ENCODE measurements at places on chromosomes 5 and 9.

DNA sequence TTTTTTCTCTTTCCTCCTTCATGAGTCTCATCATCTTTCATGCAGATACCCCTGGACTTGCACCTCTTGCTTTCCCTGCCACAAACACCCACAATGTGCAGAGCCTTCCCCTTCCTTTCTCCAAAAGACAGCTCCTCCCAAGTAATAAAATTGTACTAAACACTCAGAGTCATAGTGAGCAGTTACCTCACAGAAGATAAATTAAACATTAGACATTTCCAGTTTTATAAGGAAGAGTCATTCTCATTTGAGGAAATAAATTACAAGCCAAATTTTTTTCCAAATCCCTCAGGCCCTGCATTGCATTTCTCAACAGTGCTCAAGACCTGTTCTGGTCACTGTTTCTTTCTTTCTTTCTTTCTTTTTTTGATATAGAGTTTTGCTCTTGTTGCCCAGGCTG lies 131.5 kb downstream of the ATPSCKMT start:
- no peak for DNase-seq

DNA sequence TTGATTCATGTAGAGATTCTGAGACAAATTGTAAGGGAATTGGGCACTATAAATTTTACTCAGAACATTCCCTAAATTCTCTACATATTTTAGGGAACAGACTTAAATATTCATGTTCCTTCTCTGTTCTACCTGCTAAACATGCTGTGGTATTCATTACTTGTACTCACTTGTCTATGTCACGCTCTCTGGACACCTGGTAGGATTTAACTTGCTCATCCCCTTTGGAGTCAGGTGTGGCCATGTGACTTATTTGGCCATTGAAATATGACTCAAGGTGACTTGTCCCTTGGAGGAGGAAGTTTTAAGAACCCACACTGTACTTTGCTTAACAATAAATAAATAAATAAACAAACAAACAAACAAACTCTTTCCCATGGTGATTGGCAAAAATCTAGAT lies 2258.8 kb upstream of the WWC1 start:
- DNase-seq, result no peak

- DNase-seq, result no peak
Measured at GRCh38 chr5:8491254-8491653, 622.3 kb downstream of the MTRR start.

DNA sequence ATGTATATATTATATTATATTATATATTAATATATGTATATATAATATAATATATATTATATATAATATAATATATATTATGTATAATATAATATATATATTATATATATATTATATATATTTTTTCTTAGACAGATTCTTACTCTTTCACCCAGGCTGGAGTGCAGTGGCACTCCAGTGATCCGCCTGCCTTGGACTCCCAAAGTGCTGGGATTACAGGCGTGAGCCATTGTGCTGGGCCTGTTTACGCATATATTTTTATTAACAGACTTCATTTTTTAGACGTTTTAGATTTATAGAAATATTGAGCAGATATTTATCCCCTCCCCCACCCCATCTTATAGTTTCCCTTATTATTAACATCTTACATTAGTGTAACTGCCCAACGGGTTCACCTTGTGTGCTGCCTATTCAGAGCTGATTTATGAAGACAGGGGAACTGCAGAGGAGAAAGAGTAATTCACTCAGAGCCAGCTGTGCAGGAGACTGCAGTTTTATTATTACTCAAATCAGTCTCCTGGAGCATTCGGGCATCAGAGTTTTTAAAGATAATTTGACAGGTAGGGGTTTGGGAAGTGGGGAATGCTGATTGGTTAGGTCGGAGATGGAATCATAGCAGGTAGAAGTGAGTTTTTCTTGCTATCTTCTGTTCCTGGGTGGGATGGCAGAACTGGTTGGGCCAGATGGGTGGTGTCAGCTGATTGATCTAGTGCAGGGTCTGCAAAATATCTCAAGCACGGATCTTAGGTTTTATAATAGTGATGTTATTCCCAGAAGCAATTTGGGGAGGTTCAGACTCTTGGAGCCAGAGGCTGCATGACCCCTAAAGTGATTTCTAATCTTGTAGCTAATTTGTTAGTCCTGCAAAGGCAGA lies 93.4 kb downstream of the UNC13B start:
- no peak for DNase-seq

- DNase-seq, result no peak
Measured at GRCh38 chr5:107025712-107026497, 644.8 kb downstream of the EFNA5 start.

DNA sequence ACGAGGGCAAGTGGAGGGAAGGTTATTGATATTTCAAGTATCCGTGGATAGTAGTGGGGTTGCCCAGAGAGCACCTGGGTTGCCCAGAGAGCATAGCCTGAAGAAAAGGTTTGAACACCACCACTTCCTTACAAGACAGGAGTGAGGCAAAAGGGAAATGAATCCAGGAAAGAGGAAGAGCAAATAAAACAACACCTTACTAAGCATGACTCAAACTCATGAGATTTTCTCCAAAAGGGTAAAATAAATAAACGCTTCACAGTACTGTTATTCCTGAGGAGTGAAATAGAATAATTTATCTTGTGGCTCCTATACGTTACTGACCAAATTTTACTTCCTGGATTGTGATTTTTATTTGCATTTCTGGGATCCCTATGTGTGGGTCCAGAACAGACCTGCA lies 65.2 kb upstream of the PTPRD start:
- no peak for DNase-seq

GRCh38 chr5:111929261-111929660 lies 172.3 kb upstream of the NREP start:
- DNase-seq, result no peak

DNA sequence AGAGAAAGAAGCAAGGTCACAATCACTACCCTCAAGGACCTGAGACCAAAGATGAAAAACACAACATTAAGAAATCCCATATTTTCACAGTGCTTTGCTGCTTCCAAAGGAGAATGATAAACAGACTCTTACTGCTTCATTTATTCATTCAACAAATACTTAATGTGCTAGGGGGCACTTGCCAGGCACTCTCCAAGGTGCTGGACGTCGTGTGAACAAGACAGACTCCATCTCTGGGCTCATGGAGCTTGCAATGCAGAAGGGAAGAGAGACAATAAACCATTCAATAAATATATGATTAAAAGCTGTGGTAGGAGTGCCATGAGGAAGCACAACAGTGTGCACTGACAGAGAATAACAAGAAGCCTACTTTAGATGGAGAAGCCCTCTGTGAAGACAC lies 327.7 kb downstream of the CDK5RAP2 start:
- no peak for DNase-seq

- no peak for DNase-seq
Measured at GRCh38 chr5:149745943-149746324, 15.8 kb downstream of the PPARGC1B start.

GRCh38 chr5:59597690-59598546 lies 295.6 kb downstream of the PDE4D start:
- DNase-seq, result no peak

DNA sequence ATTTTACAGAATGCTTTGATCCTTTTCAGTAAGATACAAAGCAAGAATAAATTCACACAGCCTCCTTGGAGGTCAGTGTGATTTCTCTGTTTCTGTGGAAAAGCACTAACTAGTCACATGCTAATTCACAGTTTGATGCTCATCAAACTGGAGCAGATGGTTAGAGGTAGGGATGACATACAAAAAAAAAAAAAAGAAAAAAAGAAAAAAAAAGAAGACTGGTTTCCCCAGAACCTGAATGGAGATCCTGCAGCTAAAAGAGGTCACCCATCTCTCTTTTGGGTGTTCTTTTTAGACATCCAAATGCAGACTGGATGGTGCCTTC lies 123.7 kb upstream of the ANKRD55 start:
- DNase-seq, result no peak

GRCh38 chr9:28444637-28445036 lies 871.4 kb upstream of the C9orf72 start:
- no peak for DNase-seq

DNA sequence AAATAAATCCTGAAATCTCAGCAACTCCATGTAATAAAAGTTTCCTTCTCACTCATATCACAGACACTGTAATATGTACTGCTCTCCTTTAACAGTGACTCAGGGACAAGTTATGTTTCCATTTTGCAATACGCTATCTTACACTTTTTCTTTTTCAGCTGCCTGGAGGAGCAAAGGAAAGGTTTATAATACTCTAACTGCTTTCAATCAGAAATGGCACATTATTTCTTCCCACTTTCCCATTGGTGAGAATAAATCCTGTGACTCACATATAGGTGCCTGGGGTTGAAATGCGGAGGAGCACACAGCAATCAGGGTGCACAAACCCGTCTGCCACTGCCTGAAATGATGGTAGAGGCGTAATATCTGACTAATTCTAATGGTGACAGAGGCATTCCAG lies 186.6 kb downstream of the HINT1 start:
- DNase-seq, result no peak

DNA sequence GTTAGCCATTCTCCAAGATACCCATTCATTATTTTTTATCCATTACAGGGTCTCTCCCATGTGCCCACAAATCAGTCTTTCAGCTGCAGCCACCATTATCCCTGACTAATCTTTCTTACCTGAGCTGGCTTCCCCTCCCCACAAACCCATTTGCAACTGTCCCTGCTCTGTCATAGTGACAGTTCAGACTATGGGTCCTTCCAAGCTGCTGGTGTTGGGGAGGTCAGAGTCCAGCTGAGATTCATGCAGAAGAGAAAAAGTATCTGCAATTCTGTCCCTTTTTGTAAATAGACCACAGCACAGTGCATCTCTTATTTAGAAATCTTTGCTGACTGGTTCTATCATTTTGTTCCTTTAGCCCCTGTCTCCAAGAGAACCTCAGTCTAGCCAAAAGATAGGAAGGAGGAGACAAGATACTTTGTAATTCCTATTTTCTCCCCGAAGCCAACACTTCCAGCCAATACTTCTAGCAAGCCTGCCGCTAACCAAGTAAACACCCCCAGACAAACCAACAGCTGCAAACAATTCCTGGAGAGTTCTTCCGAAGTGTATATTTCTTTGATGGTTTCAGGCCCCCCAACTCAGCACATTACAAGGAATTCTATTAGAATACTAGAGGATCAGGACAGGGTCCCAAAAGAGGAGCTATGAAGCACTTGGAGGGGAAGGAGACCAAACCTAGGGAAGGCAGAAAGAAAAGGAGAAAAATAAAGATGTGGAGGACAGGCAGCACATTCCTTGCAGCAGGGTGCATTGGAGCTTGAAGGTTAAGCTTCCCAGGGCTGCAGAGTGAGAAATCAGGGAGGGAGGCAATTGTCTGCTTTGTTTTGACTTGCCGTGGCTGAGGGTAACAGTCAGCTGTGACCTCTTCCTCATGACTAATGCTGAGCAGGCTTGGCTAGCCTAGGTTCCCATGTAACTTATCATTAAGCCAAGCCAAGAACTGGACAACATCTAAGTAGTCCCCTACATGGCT lies 148.5 kb downstream of the SGCD start:
- no peak for DNase-seq

- no peak for DNase-seq
Measured at GRCh38 chr5:162274679-162275078, 207.1 kb downstream of the GABRG2 start.

GRCh38 chr5:612498-613424 lies 621 bp downstream of the CEP72 start:
- DNase-seq, result no peak

- DNase-seq, result no peak
Measured at GRCh38 chr5:44797841-44798240, 10.9 kb upstream of the MRPS30 start.

GRCh38 chr5:56625541-56625940 lies 189.8 kb upstream of the MAP3K1 start:
- no peak for DNase-seq

- DNase-seq, result no peak
Measured at GRCh38 chr9:71624728-71625127, 143.6 kb downstream of the CEMIP2 start.

DNA sequence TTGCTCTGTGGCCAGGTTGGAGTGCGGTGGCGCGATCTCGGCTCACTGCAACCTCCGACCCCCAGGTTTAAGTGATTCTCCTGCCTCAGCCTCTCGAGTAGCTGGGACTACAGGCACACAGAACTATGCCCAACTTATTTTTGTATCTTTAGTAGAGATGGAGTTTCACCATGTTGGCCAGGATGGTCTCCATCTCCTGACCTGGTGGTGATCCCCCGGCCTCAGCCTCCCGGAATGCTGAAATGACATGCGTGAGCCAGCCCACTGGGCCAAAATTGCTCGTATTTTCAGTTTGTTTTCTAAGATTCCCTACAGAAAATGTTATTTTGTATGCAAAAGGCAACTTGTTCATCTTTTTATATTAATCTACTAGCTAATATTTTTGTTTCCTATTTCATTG lies 782.6 kb downstream of the TLE1 start:
- DNase-seq, result no peak

- no peak for DNase-seq
Measured at GRCh38 chr5:108278285-108279240, 103.3 kb downstream of the FBXL17 start.

GRCh38 chr9:99058964-99059921 lies 45.7 kb upstream of the TGFBR1 start:
- DNase-seq, result no peak

DNA sequence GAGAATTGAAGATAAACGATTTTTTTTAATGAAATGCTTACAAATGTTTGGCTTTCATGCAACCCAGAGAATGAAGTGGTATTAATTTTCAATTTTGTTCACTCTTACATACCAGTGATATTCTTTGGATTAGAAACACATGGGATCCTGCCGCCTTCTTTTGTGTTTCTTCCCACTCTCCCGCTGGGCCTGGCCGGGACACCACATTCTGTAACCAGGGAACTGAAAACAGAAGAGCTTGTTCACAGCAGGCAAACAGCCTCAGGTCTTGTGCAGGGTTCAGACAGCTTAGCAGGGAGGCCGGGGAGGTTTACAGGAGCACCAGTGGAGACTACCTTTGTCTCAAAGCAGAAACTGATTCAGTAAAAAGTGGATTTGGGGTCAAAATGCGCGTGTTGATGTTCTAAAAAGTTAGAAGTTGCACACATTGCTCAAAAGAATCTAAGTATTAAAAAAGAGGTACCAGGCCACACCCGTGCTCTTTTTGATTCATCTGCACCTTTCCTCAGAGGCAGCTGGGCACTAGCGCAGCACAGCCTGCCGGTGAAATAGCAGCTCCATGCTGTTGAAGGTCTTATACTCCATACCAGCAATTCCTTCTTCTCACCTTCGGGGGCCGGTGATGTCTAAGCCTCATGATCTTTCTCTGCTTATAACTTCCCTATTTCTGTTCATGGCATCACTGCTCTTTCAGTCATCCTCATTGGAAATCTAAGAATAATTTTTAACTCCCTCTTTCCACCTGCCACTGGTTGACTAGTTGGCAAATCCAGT lies 67.1 kb downstream of the GRAMD2B start:
- no peak for DNase-seq

DNA sequence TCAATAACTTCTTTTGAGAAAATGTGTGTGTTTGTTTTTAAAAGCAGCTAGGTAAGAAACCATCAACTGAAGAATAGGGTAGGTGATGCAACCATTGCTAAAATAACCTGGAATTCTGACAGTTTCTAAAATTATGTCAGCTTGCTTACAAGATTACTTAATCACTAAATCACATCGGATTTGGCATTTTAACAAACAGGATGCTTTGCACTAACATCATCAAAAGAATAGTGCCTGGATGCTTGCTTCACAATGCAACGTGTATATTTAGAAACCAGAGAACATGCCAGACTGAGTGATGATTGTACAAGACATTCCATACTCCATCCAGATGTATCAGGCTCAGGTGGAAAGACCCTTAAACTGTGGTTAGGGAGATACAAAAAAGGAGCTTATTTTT lies 43.9 kb downstream of the PAM start:
- DNase-seq, result no peak

All from activated gamma-delta T cell treated with Interleukin-2 at 50 U/mL for 16 hours (primary cell).